ENCODE measurements at places on chromosomes 11 and 22.
A peak's percentile ranks its signal among the peaks of the same experiment; 100 is the strongest.

DNA sequence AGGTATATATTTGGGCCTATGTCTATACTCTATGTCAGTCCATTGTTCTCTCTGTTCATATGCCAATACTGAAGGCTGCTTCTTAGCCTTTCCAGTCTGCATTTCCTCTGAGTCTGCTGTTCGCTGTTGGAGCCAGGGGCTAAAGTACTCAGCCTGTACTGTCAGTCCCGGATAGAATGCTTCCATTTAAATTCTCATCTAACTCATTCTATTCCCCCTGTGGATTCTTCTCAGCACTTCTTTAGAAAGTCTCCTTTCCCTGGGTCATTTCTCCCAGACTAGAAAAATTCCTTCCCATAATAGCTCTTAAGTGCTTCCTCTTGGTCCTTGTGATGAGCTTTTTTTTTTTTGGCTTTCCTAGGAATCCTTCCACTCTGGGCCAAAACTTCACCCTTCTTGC lies 293.1 kb downstream of the KIRREL3 start:
- DNase-seq = no peak

DNA sequence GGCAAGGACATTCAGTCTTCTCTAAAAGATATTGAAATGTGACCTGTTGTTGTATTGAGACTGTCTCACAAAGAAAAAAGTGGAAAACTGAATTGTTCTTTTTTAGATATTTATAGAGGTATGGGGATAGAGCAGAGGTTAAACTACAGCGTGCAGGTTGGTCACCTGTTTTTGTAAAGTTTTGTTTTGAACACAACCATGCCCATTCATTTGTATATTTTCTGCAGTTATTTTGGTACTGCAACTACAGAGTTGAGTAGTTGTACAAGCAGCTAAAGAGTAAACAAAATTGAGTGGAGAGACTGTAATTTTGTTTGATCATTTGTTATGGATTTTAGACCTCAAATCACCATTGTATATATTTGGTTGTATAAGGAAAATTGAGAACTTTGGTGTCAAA lies 11.3 kb downstream of the EED start:
- DNase-seq = no peak

GRCh38 chr11:68521969-68522652 lies 61.6 kb downstream of the PPP6R3 start:
- no peak for DNase-seq

DNA sequence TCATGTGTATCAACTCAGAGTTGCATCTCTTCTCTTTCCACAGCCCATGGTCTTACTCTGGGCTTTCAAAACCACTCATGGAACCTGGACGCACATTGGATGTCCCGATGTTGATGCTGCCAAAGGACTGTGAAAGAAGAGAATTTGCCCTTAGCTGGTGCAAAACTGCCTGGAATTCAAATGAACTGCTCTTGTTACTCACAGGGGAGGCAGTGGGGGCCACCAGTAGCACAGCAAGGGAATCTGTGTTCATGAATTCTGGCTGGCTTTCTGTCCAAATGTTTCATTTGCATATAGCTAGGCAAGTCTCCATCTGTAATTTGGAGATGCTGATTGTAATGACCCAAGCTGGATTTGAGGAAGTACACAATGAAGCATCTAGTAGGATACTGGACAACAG lies 24.9 kb downstream of the LMO2 start:
- DNase-seq = no peak

DNA sequence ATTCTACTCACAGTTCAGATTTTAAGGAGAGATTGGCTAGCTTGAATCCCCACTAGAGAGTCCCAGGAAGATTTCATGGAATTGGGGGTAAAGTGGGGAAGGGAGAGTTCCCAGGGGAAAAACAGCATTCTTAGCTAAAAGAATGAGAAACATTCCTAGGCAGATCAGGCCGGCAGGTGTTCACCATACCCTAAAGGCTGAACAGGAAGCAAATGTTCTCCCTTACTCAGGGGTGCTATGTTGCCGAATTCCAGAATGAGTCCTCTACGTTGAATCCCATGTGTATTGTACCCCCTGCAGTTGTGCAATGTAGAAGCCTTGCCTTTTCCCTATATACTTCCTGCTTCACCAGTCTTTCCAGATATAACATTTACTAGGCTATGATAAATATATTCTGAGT lies 135.2 kb upstream of the NCAM1 start:
- no peak for DNase-seq

- DNase-seq = no peak
Observed at GRCh38 chr22:29443452-29443851, 5.1 kb downstream of the RFPL1 start.

DNA sequence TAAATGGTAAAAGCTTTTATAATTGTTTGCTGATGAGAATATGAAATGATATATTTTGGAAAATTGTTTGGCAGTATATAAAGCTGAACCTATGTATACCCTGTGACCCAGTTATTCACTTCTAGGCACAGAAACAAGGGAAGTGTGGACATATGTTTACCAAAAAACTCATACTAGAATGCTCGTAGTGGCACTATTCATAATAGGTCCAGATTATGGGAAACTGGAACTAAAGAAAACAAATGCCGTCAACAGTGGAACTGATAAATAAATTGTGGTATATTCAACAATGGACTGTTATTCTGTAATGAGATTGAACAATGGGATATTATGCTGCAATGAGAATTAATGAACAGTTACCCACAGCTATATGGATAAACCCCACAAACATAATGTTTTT lies 32.8 kb downstream of the CSTPP1 start:
- DNase-seq = no peak

- DNase-seq = no peak
Observed at GRCh38 chr11:69393178-69393832, 88.2 kb upstream of the LINC01488 start.

- DNase-seq = no peak
Observed at GRCh38 chr11:118240999-118241763, 11.0 kb downstream of the MPZL3 start.

- DNase-seq = no peak
Observed at GRCh38 chr11:120400564-120401364, 64.6 kb downstream of the ARHGEF12 start.

DNA sequence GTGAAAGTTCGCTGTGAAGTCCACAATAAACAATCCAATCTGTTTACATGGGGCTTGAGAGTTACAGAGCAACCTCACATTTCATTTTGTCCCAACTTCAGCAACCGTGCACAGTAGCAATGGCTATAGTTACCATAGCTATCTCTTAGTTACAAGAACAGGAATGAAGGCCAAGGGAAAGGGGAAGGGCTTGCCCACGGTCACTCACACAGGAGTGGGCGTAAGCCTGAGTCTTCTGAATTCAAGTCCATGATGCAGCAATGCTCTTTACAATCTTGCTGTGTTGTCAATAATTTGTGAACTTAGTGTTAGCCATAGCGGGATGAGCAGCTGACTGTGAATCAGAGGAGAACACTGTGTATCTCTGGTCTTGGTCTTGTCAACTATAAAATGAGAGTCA lies 102.9 kb downstream of the ADAMTS15 start:
- DNase-seq = no peak

GRCh38 chr22:47002692-47003091 lies 240.2 kb downstream of the TBC1D22A start:
- DNase-seq = no peak

DNA sequence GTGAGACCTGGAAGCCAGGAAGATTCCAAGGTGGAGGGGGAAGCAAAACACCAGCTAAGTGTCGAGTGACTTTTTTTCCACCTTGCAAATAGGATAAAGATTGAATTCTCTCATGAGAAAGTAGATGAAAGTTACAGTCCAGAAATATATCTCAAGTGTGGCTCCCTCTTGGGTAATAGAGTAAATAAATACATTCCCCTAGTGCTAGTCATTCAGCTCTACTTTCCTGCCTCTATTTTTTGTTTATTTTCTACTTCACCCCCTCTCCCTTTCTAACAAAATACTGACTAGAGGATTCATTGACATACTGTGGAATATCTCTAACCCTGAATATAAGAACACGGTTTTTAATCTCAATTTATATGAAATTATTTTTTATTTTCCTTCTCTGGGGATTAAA lies 19.2 kb upstream of the OOSP4B start:
- no peak for DNase-seq

- DNase-seq = no peak
Observed at GRCh38 chr11:119030029-119030328, 698 bp downstream of the SLC37A4 start.

DNA sequence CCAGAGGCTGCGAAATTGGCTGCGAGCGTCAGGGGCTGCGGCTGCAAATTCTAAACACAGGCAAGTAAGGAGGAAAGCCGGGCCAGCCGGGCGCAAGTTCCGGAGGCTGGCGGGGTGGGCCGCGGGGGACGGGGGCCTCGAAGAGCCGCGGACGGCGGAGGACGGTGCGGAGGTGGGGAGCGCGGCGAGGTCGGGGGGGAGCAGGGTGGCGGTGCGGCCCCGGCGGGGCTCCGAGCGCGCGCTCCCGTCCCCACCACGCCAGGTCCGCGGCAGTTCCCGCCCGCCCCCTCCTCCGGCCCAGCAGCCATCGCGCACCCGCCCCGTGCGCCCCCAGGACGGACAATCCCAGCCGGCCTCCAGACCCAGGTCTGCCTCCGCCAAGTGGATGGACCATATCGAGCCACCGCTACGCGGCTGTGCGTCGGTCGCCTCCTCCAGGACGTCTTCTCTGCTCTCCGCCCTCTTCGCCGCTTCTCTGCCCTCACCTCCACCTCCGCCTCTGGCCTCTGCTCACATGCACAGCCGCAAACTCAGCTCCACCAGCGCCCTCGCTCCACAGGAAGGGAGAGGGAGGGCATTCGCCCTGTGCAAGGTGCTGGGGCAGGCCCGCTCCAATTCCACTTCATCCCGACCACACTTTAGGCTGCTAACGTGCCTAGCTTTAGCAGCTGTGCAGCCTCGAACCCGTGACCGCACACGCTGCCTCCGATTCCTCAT lies 7.2 kb downstream of the ELFN2 start:
- DNase-seq = no peak

GRCh38 chr11:66429983-66430602 lies 8.6 kb downstream of the MRPL11 start:
- peak; percentile 48 for DNase-seq

DNA sequence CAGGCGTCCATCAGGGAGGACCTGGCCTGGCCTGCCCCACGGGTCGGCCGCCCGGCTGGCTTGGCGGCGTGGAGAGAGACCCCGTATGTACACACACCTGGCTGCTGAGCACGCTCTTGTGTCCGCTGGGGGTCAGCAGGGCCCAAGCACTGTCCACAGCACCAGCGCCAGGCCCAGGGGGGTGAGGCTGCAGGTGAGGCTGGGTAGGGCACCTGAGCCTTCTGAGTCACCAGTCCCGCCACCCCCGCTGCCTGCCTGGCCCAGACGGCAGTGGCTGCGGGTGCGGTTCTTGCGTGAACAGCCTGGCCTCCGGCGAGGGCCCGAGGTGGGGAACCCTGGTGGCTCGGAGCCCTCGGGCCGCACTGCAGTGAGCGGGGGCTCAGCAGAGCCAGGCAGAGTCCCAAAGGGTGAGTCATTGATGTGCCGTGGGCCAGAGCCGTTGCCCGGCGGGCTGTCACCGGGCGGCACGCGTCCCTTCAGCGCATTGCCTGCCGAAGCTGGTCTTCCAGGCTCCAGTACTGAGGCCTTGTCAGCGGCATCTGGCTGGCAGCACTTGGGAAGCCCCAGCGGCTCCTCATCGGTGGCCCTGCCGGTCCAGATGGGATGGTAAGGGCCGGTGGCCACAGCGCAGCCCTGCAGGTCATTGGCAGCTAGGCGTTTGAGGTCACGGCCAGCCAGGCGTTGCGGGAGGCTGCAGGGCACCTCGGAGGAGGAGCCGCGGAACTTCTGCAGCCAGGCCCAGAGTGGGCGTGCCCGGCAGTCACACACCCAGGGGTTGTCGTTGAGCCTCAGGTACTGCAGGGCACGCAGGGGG lies 26.3 kb downstream of the RTN4R start:
- DNase-seq = no peak

DNA sequence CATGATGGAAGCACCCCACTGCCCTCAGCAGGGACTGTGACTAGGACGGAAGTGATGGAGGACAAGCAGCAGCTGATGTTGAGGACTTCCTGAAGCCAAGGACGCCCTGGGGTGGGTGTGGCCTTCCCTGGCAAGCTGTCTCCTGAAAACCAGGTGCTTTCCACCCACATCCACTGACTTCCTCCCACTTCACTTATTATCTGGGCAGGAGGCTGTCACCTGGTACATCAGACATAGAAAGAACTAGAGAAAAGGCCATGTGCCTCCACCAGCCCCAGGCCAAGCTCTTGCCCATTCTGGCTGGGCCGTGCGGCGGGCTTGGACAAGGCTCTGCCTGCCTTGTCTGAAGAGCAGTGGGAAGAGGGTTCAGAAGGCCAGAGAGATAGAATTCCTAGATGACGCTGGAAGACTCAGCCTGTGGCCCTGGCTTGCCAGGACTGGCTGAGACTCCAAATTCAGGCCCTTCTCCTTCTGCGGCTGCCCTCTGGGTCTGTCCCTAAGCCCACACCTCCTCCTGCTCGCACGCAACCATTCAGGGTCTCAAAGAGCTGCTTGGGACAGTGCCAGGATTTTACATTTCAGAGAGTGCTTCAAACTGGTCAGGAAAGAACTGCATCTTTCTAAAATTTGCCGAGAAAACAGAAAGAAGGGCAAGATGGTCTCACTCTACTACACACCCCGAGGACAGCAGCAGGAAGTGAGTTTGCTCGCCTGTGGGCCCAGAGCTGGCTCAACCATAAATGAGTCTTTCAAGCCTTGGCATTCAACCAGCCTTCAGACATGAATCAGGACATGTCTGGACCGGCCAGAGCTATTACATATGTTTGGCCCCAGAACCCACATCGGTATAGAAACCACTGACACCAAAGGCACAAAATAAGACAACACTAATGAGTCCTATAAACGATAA lies 13.3 kb downstream of the ARHGAP1 start:
- no peak for DNase-seq

- no peak for DNase-seq
Observed at GRCh38 chr22:25105817-25106650, 93.6 kb upstream of the CRYBB3 start.

- no peak for DNase-seq
Observed at GRCh38 chr11:118180300-118180703, 3.9 kb upstream of the SCN2B start.

GRCh38 chr11:980438-981357 lies 55.0 kb downstream of the AP2A2 start:
- DNase-seq = no peak

DNA sequence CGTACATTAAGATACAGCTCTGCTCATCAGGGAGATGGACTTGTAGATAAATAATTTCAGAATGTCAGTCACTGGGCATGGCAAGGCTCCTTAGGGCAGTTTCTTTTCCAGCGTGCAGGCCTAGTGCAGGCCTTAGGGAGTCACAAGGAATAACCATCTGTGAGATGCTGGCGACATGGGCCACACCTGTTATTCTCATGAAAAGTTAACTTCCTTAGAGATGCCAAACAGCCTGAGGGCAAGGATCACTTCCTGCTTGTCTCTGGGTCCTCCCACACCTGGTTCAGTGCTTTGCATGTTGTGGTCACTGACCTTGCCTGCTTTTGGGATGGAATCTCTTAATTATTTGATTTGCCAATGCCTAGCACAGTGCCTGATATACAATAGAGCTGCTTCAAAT lies 70.6 kb downstream of the ST3GAL4 start:
- DNase-seq = no peak

- no peak for DNase-seq
Observed at GRCh38 chr11:45918962-45919675, 1.4 kb upstream of the PEX16 start.
